ENCODE measurements at places on chromosomes 3 and 15.

DNA sequence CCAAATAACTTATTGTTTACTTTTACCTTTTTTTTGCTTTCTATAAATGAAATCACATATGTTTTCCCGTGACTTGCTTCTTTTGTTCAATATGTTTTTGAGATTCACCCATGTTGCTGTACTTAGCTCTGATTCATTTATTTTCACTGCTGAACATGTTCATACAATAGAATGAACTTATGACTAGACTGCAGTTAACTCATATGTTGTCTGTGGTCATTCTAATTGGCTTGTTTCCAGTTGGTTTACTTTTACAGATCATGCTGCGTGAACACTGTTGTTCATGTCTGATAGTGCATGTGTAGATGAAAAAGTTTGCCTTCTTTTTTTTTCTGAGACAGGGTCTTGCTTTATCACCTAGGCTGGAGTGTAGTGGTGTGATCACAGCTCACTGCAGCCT lies 31.6 kb upstream of the SV2B start:
- no peak for DNase-seq

GRCh38 chr15:90708516-90708915 lies 8.6 kb upstream of the BLM start:
- DNase-seq: no peak

DNA sequence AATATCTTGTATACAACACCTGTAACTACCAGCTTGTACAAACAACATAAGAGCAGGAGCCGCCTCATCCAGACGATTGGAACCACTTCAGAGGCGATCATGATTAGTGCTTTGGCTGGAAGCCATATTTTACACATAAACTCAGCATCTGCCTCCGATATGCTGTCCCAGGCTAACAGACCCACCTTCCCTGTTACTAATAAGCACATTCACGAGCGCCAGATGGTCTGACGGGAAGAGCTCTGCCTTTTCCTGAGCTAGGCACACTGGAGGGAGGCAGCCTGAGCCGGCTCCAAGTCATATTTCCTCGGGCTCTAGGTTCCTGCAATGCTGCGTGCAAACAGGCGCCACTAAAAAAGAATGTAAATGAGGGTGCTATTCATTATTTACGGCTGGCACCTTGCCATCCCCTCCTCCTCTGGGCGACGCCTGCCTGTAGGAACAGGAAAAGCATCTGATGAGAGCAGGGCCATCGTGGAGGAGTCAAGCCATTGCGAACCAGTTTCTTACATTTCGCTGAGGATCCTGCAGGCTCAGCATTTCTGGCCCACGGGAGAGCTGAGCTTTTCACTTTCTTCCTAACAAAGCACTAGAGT lies 98.2 kb downstream of the ANXA2 start:
- DNase-seq: no peak

- peak; percentile 8 for DNase-seq
Observed at GRCh38 chr15:40277471-40277870, 5.4 kb downstream of the ANKRD63 start.

GRCh38 chr3:59367150-59367549 lies 317.3 kb upstream of the CFAP20DC start:
- no peak for DNase-seq

DNA sequence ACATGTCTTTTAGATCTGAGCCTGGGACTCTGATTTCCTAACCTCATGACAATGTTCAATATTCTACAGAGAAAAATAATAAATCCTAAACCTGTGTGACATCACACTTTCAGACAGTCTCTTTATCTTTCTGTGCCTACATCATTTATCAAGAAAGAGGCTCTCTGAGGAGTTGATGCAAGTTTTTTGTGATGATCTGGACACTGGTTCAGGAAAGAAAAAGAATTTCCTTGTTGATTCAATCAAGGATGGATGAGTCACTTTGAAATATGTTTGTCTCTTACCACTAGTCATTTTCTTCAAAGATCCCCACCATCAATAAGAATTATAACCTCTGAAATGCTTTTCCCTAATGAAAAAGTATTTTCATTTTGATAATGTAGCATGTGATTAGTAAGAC lies 404.6 kb downstream of the WDR72 start:
- no peak for DNase-seq

DNA sequence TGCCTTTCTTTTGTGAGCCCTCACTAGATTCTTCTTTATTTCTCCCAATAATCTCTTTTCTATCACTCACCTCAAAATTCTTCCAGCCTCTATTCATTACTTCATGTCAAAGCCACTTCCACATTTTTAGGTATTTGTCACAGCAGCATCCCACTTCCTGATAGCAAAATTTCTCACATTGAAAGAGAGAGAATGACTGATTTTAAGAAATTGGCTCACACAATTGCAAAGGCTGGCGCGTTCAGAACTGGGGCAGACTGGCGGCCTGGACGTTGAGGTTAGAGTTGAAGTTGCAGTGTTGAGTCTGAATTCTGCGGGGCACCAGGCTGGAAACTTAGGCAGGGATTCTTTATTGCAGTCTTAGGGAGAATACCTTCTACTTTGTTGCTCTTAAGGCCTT lies 117.9 kb downstream of the LRRC28 start:
- no peak for DNase-seq

GRCh38 chr3:3633761-3634160 lies 165.5 kb upstream of the LRRN1 start:
- DNase-seq: no peak

- no peak for DNase-seq
Observed at GRCh38 chr15:23035964-23036566, 3.3 kb downstream of the TUBGCP5 start.

- no peak for DNase-seq
Observed at GRCh38 chr3:124986192-124987143, 51.9 kb upstream of the MUC13 start.

DNA sequence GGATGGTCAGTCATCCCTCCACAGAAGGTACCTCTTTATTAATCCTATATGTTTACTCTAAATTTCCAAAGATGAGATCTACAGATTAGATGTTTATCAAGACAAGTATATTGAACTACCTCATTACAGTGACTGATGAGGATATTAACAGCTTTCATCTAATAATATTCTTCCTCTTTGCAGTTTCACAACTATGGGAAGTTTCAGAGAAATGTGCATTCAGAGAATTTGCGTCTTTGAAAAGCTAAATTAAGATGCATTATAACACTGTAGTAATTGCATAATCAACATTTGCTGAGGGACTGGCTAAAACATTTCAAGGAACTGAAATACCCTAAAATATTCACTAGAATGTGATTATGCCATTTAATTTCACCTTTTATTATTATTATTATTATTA lies 46.7 kb downstream of the MCF2L2 start:
- DNase-seq: no peak

- DNase-seq: no peak
Observed at GRCh38 chr15:68730976-68731897, 89.5 kb downstream of the ANP32A start.

- no peak for DNase-seq
Observed at GRCh38 chr3:109224333-109224732, 87.8 kb downstream of the C3orf85 start.

GRCh38 chr15:86620157-86620556 lies 540.5 kb downstream of the AGBL1 start:
- no peak for DNase-seq

DNA sequence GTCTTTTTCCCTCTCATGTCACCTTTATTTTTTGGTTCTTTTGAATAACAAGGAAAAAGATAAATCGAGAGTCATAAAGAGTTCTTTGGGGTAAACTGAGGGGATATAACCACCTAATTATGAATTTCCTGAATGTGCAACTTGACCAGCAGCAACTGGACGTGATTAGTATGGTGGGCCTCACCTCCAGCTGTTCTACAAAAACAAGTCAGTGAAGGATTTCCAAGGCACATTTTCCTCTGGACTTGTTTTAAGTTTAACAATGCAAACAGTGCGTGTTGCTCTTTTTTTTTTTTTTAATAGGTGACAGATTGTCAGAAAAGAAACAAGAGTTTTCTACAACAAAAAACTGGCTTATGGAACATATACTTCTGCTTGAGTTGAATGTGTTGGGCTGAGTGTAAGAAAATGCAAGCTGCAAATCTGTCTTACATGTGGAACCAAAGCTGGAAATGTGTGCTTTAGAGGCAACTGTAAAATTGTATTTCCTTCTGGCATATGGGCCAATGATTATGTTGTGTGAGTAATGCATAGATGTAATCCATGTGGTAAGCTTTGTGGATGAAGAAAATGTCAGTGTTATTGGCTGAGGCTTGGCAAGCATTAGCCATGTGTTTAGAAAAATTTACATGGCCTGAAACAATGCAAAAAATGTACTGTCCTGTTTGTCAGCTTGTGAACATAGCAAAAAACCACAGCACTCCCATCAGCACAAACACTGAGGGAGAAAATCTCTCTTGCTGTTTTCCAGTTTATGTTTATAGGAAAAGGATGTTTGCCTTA lies 44.5 kb upstream of the FNDC3B start:
- no peak for DNase-seq

DNA sequence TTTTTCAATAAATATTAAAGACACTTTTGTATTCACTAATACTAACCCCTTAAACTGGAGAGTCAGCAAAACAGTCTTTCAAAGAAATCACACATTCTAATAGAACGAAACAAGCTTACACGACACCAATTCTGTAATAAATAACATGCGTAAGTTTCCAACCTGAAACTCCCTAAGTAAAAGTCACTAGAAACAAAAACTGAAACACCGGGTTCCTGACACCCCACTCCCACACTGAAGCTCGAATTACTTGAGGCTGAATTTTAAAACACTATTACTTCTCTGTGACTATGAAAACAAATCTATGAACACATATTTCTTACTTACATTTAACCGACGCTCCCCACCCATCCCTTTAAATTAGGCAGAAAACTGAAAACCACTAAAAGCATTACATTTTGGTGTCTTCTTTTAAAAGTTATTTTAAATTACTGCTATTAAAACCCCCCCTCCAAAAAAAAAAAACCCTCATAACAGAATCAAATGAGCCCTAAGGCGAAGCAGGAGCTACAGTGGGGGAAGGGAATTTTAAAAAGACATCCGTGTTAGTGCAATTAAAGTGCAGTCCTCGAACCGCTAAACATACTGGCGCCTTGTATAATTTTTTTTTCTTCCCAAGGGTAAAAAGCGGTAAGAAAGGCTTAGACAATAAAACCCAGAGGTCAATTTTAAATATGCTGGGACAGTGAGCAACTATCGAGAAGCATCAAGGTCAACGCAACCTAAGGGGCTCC lies 878 bp downstream of the SPPL2A start:
- no peak for DNase-seq

DNA sequence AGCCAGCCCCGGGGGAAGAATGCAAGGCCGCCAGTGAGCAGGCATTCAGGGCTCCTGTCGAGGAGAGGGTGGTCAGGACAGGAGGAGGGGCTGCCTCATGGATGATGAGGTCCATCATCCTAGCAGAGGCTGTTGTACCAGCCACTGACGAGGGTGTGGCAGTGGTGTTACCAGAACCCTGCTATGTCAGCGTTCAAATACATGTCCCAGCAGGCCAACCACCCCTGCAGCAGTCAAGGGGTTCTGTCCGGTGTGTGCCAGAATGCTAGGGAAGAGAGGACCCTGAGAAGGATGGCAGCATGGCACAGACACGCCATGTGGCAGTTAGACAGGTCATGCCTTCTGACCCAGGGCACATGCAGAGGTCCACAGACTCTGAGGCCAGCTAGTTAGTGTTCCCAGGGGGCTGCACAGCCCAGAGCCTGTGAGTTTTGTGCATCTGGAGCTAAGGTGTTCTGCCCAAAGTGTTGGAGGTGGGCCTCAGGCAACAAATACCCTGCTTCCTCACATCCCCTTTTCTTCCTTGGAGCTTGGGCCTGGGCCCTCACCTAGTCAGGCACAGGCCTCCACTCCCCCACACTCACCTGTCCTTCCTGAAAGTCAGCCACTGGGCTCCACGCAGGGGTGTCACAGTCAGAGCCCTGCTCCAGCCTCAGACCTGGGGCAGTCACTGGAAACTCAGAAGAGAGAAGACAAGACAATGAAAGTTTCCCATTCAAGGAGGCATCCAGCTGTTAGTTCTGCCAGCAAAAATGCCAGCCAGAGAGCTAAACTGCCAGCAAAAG lies 7.8 kb downstream of the PAK6 start:
- DNase-seq: no peak

DNA sequence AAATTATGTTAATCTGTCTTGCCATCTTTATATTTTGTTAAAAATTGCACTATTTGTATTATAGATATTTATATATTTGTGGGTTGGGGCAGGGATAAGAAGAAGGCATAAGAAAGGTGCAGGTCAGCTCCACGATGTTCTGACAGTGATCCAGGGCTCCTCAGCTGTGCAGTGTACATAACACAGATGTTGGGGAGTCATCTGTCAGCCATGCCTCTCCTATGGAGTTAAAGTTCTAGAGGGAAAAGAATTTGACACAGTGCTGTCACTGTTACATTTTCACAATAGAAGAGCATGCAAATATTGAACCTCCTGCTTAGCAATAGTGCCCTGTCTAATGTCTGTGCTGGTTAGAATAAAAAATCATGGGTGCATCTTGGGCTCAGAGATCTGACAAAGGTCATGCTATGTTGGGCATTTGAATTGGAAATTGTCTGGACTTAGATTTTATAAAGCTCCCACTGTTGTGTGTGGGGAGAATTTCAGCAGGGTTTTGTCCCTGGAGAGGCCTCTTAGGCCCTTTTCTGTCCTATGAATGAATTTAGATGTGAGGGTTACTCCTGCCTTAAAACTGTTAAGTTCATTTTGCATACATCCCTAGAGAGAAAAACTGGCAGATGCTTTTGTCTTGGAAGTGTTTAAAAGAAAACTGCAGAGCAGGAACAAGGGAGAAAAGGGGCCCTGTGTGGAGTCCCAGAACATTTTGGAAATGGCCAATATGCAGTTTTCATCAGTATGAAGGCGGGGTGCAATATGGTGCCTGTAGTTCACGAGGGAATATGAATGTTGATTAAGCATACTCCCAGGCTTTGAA lies 20.4 kb downstream of the CDIN1 start:
- no peak for DNase-seq

DNA sequence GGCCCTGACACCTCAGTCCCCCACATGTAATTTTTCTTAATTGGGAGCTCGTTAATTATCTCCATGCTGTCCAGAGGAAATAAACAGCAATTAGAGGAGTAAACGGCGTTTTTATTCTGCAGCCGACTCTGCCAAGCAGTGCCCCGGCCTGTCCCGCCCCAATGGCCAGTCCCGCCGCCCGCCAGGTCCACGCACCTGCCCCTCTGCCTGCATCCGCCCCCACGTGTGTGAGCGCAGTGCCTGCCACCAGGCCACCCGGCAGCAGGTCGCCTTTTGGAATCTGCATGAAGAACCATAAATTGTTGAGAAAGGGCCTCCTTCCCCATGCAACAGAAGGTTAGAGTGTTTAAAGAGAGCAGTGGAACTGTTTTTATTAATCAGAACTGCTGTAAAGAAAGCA lies 87.5 kb upstream of the LINGO1 start:
- DNase-seq: no peak

- DNase-seq: no peak
Observed at GRCh38 chr3:167684388-167684993, 30.7 kb upstream of the WDR49 start.

- DNase-seq: peak; percentile 65
Observed at GRCh38 chr3:108127301-108127988, 36.6 kb upstream of the CD47 start.
